ENCODE measurements at places on chromosomes 5 and 9. TPM values are rescaled to one million over a fixed set of nuclear protein-coding genes. Genes with fewer than 3 reads are reported as not detected.
A peak's percentile ranks its signal among the peaks of the same experiment; 100 is the strongest.

- no peaks in the 10 kb centered on the region for H3K27me3 ChIP-seq
- no peak for DNase-seq
- H3K4me1 ChIP-seq = no peaks in the 10 kb centered on the region
- H3K4me3 ChIP-seq = no peak overlapping the region
These were observed 83.0 kb upstream of the RANBP6 start for GRCh38 chr9:6098431-6098830.

DNA sequence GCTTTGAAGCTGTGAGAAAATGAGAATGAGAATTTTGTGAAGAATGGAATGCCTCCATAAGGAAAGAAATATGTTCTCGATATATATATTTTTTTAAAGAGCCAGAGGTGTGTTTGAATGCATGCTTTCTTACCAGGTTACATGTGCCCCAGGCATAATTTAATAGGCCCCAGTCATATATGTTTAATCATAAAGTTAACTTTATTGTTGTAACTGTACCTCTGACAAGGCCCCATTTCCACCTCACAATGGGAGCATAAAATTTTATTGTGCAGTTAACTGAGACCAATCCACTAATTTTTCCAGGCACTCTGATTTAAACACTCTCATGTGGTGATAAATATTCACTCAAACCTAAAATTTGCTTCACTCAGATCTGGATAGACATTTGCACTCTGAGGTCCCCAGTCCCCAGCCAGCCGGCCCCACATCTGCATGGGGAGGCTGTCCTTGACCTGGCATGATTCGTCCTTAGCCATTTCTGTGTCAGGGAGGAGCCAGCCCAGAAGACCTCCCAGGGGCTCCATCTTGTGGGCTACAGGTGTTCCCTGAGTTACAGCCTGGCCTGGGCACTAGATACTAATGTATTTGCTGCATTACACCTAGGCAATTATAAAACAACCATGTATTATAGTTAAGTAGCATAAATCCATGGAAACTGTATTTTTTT is 245.8 kb downstream of the MTRR start:
- DNase-seq = peak; percentile 11
- no peak overlapping the region for H3K4me3 ChIP-seq
- H3K27ac ChIP-seq = peak overlapping the region; percentile 33
- no peaks in the 10 kb centered on the region for H3K36me3 ChIP-seq
- H3K4me1 ChIP-seq = peaks cover 3% of the 10 kb centered on the region
- no peaks in the 10 kb centered on the region for H3K27me3 ChIP-seq

DNA sequence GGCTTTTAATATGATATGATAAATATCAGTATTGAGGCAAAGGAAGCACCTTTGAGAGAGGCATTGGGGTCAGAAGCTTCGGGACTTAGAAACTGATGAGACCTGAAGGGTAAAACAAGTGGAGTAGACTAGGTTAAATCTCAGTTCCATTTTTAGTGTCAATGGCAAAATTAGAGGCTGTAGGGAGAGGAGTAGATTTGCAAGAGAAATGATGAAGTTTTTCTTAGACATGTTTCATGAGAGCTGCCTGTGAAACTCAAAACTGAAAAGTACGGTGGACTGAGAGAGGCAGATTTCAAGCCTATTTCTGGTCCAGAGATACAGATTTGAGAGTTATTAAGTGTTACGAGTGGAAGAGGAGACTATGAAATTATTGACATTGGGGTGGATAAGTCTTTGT is 278.5 kb downstream of the TAF11L14 start:
- no peaks in the 10 kb centered on the region for H3K4me1 ChIP-seq
- H3K27ac ChIP-seq = no peak overlapping the region
- H3K36me3 ChIP-seq = no peaks in the 10 kb centered on the region
- H3K4me3 ChIP-seq = no peak overlapping the region
- H3K27me3 ChIP-seq = no peaks in the 10 kb centered on the region
- no peak for DNase-seq

DNA sequence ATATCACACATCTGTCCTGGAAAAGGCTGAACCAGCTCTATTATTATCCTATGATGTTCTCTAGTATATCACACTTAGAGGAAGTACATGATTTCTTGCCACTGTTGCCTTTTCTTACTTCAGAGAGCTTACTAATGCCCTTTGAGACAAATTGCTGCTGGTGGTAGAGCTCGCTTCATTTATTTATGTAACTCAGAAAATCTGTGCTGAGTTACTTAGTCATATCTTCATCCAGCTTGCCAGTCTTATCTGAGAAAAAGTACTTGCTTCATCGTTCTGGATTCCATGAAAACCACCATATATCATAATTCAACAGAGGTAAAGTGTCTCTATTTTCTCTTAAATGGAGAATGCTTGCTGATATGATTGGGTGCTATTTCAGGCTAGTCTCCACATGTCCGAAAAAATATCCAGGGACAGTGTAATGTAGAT is 26.6 kb downstream of the PTPDC1 start:
- H3K4me1 ChIP-seq = no peaks in the 10 kb centered on the region
- H3K36me3 ChIP-seq = no peaks in the 10 kb centered on the region
- DNase-seq = no peak
- H3K27ac ChIP-seq = no peak overlapping the region

GRCh38 chr9:113298924-113299770 is 4.0 kb downstream of the RNF183 start:
- H3K27ac ChIP-seq = no peak overlapping the region
- no peaks in the 10 kb centered on the region for H3K27me3 ChIP-seq
- no peaks in the 10 kb centered on the region for H3K36me3 ChIP-seq

DNA sequence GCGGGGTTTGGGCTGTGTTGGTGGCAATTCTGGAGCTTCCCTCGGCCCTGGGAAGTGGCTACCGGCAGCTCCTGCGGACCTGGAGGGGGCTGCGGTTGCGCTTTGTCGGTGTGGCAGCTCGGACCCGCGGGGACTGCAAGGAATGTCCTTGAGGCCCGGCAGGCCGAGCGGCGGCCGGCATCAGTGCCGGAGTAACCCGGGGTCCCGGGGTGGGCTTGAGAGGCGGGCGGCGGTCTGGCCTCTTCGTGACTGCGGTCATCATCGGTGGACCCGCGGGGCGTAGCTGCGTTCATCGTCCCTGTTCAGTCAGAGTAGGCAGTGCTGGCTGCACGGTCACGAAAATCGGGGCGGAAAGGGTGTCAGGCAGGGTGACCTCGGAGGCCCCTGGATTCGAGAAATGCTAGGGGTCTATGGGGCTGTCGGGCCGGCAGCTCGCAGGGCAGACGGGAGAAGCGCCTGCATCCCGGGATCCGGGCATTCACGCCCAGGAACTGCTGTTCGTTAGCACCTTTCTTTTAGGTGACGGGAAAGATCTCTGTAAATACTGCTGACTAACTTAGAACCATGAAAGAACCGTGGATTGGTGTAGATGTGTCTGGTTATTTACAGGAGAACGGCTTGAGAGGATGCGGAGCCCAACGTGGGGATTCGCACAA is 474 bp downstream of the HMGCR start:
- peak; percentile 47 for DNase-seq
- peak overlapping the region; percentile 93 for H3K27ac ChIP-seq
- peaks cover 42% of the 10 kb centered on the region for H3K4me1 ChIP-seq

DNA sequence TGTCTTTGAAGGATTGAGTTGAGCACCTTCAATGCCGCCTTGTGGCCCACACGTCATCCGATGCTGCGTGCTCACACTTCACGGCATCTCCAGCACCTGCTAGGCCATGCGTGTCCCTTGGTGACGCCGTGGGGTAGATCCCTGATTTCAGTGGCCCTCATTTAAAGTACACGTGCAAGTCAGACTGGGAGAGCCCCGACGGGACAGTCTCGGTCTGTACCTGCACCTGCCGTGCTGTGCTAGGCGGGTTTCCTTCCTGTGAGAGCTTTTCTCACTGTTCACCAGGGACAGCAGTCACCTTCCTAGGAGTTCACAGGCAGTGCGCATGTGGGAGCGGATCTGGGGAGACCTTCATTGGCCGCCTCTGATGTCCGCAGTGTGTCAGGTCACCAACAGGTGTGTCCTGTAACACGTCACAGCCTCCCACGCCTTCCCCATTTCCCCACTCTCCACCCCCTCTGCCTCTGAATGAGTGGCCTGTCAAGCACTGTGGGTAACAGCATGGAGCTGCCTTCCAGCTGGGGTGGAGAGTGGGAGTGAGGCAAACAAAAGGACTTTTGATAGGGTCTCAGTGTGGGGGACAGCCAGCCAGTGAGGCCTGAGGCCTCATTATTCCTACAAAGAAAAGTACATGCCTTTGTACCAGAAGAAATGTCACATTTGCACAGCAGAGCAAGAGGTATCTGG is 236.4 kb downstream of the FANCC start:
- H3K4me3 ChIP-seq = no peak overlapping the region
- no peaks in the 10 kb centered on the region for H3K36me3 ChIP-seq
- H3K4me1 ChIP-seq = peaks cover 49% of the 10 kb centered on the region
- H3K27me3 ChIP-seq = no peaks in the 10 kb centered on the region
- H3K27ac ChIP-seq = peak overlapping the region; percentile 28
- no peak for DNase-seq

- peaks cover 58% of the 10 kb centered on the region for H3K4me1 ChIP-seq
- H3K27me3 ChIP-seq = no peaks in the 10 kb centered on the region
These were observed 77.8 kb downstream of the SLC38A9 start for GRCh38 chr5:55634209-55634805.

KIF4B gene
- total RNA-seq = not detected

SLC24A2 gene
- under 0.01 TPM for total RNA-seq

DNA sequence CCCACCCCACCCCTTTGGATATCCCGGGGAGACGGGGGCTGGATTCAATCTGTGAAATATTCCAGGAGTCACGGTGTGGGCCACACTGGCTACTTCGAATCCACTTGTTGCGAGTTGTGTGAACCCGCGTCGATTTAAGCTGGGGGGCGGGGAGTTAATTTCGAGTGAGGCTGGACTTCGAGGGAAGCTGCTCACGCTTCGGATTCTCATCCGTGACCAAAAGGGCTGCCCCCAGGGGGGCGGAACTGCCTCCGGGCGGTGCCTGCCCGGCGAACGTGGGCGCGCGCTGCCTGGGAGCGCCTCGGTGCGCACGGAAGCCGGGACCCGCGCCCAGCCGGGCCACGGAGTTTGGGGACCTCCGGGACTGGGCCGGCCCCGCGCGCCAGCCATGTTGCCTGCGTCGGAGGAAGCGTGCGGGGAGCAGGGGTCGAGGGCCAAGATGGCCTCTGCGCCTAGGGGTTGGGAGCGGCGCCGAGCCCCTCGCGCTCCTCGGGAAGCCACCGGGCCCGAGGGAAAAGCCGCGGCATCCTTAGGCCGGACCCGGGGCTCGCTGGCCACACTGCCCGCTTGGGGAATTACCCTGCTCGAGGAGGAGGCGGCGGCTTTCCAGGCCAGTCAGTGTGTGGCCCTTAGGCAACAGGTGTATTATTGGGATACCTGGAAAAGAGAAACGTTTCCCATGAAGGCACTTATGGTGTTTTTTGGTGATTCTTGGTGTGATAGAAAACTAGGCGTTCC is 975 bp downstream of the OCLN start:
- peak overlapping the region; percentile 65 for H3K4me3 ChIP-seq
- H3K36me3 ChIP-seq = no peaks in the 10 kb centered on the region
- H3K4me1 ChIP-seq = peaks cover 4% of the 10 kb centered on the region
- H3K27me3 ChIP-seq = peaks cover 40% of the 10 kb centered on the region

- H3K27me3 ChIP-seq = no peaks in the 10 kb centered on the region
- H3K36me3 ChIP-seq = no peaks in the 10 kb centered on the region
- DNase-seq = no peak
- no peak overlapping the region for H3K27ac ChIP-seq
These were observed 90.0 kb upstream of the SV2C start for GRCh38 chr5:75993183-75993582.

DNA sequence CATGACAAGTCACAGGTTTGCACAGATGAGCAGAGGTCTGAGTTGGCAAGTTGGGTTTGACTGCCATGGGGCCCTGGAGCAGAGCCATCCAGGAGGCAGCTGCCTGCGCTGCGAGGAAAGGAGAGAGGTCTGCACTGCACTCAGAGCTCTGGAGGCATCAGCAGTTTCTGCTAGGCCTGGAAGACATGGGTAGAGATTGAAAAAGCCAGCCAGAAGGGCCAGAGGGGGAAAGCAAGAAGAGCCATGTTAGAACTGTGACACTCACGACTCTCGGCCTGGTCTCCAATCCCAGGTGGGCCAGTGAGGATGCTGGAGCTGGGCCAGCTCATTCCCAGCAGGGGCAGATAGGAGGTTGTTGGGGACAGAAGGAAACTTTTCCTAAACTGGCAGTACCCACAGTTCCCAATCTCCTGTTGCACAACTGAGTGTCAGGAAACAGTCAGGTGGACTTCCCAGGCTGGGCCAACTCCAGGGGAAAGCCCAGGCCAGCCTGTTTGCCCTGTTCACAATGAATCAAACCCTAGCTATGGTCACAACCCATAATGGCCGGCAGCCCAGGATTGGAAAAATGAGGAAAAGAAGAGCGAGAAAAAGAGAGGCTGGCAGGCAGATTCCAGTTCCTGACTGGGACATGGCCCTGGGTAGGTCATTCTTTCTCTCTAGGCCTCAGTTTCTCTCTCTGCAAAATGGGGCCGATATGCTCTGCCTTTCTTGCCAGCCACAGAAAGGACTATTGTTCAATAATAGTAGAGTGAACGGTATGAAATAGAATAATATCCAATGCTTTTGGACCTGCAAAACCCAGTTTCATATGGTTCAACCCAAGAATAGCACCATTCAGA is 7.8 kb upstream of the ORM1 start:
- no peaks in the 10 kb centered on the region for H3K36me3 ChIP-seq
- H3K27me3 ChIP-seq = no peaks in the 10 kb centered on the region
- H3K4me1 ChIP-seq = no peaks in the 10 kb centered on the region
- no peak for DNase-seq
- no peak overlapping the region for H3K4me3 ChIP-seq

DNA sequence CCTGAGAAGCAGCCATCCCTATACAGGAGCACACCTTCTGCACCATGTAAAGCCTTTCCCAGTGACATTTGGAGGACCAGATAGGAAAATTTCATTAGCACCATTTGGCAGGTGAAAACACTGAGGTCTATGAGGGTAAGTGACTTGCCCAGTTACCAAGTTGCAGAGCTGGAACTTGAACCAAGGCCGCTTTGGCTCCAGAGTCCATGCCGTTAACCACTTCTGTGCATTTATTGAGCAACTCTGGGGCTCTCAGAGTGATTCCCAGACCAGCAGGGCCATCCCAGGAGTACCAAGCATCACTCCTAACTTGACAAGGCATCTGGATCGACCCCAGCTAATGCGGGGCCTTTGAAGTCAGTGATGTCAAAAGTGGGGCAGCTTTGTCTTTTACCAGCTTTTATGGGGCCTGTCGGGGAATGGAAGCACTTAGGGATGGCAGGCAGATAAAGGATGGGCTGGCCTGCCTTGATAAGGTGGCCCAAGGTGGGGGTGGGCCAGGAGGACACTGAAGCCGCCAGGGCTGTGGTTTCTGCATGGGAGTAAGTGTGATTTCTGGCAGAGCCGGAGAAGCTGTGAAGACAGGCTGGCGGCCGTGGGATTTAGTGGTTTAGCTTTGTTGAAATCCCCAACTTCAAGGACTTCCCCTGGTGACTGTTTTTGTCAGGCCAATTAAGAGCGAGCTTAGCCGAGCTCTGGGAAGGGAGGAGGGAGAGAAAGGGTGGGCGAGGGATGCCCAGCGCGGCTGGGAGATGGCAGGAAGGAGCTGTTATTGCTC is 127.3 kb downstream of the MACROH2A1 start:
- DNase-seq = no peak
- H3K4me1 ChIP-seq = no peaks in the 10 kb centered on the region
- no peak overlapping the region for H3K27ac ChIP-seq
- H3K27me3 ChIP-seq = no peaks in the 10 kb centered on the region
- no peak overlapping the region for H3K4me3 ChIP-seq

GRCh38 chr5:169213479-169213878 is 87.5 kb downstream of the SLIT3 start:
- H3K4me1 ChIP-seq = no peaks in the 10 kb centered on the region
- H3K27ac ChIP-seq = no peak overlapping the region
- H3K27me3 ChIP-seq = no peaks in the 10 kb centered on the region
- no peaks in the 10 kb centered on the region for H3K36me3 ChIP-seq
- DNase-seq = no peak

C9 gene
- total RNA-seq = not detected

GRCh38 chr9:123120131-123120530 is 86.7 kb downstream of the GPR21 start:
- H3K27ac ChIP-seq = no peak overlapping the region
- no peaks in the 10 kb centered on the region for H3K4me1 ChIP-seq
- no peak overlapping the region for H3K4me3 ChIP-seq
- DNase-seq = no peak
- H3K36me3 ChIP-seq = no peaks in the 10 kb centered on the region

TJP2 gene
- 128 TPM for total RNA-seq

Data from transverse colon (tissue), 4 donors.